Activated T-helper 2 cell treated with anti-CD3 and anti-CD28 coated beads, Interferon-gamma antibody, Interleukin-2, Interleukin-4, amounts not matched to agents 10 μg/mL and 5 μg/mL and 100 μg/mL, durations not matched to agents 14 hours and 24 hours and 36 hours (primary cell): ENCODE measurements at places on chromosomes 5 and 9. TPM values are rescaled to one million over a fixed set of nuclear protein-coding genes. Genes with fewer than 3 reads are reported as not detected.

DNA sequence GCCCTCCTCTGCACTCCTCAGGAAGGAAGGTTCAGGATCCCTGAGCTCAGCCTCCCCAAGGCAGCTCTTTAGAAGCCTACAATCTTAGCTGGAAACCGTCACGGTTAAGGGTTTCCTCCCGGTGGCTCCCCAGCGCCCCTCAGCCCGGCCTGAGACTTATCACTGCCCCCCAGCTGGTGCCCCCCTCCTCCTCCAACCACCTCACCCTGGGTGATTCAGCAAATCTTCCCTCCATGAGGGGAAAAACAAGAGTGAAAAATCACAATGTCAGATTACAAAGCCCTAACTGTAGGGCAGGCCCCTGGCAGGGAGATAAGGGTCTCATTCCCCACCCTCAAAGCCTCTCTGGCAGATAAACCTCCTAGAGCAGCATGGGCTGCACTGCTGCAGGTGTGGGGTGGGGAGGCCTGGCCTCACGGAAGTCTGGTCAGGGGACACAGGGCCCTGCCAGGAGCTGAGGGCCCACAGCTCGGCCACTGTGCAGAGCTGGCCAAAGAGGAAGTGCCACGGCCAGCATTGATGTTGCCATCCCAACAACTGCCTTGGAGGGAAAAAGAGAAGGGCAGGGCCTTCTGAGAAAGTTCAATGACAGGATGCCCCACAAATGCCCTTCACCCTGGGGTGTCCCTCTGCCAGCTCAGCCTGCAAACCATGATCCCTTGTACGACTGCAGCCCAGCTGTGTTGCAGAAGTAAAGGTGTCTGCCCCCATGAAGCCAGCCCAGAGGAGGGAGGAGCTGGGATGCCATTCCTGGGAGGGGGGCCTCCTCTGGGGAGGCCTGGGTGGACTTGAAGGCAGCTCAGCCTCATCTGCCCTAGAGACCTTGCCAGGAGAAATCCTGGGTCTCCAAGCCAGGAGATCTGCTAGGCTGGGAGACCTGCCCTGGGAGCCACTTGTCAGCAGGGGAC, 25.9 kb downstream of the GFI1B start:
- no peaks in the 10 kb centered on the region for H3K36me3 ChIP-seq
- no peak for DNase-seq
- no peak overlapping the region for H3K27ac ChIP-seq
- no peaks in the 10 kb centered on the region for H3K4me1 ChIP-seq

The TARS1 gene
- total RNA-seq = 186 and 187 TPM in 2 replicates

- H3K4me3 ChIP-seq = peak overlapping the region; percentile 52
- peaks cover 86% of the 10 kb centered on the region for H3K4me1 ChIP-seq
- H3K27ac ChIP-seq = peak overlapping the region; percentile 6
- DNase-seq = no peak
- H3K36me3 ChIP-seq = peaks cover 72% of the 10 kb centered on the region
Observed at GRCh38 chr5:68283766-68284165, 68.2 kb downstream of the PIK3R1 start.

GRCh38 chr5:178667101-178667500, 40.3 kb upstream of the CLK4 start:
- H3K36me3 ChIP-seq = no peaks in the 10 kb centered on the region
- no peak overlapping the region for H3K27ac ChIP-seq
- no peak overlapping the region for H3K4me3 ChIP-seq
- no peaks in the 10 kb centered on the region for H3K4me1 ChIP-seq
- DNase-seq = no peak
- H3K27me3 ChIP-seq = no peaks in the 10 kb centered on the region

- no peak overlapping the region for H3K27ac ChIP-seq
- H3K36me3 ChIP-seq = no peaks in the 10 kb centered on the region
- DNase-seq = no peak
- no peak overlapping the region for H3K4me3 ChIP-seq
- H3K27me3 ChIP-seq = no peaks in the 10 kb centered on the region
- no peaks in the 10 kb centered on the region for H3K4me1 ChIP-seq
Observed at GRCh38 chr5:120251898-120252297, 212.2 kb upstream of the PRR16 start.

GRCh38 chr5:136730426-136730825, 365.1 kb upstream of the TRPC7 start:
- H3K4me3 ChIP-seq = no peak overlapping the region
- no peak for DNase-seq
- H3K36me3 ChIP-seq = no peaks in the 10 kb centered on the region
- no peak overlapping the region for H3K27ac ChIP-seq
- H3K27me3 ChIP-seq = no peaks in the 10 kb centered on the region

- H3K36me3 ChIP-seq = no peaks in the 10 kb centered on the region
- no peak for DNase-seq
- no peak overlapping the region for H3K27ac ChIP-seq
- no peaks in the 10 kb centered on the region for H3K4me1 ChIP-seq
- H3K27me3 ChIP-seq = no peaks in the 10 kb centered on the region
Observed at GRCh38 chr9:13878241-13878711, 435.7 kb downstream of the NFIB start.

The CSNK1G3 gene
- total RNA-seq = 37.7 and 38.2 TPM in 2 replicates

The GZMA gene
- 95.1 and 96.9 TPM in 2 replicates for total RNA-seq

- H3K27me3 ChIP-seq = peaks cover 2% of the 10 kb centered on the region
- no peaks in the 10 kb centered on the region for H3K36me3 ChIP-seq
- H3K4me3 ChIP-seq = no peak overlapping the region
- H3K4me1 ChIP-seq = no peaks in the 10 kb centered on the region
- no peak for DNase-seq
Observed at GRCh38 chr9:108761655-108762347, 94.0 kb downstream of the ACTL7B start.

The PTPN3 gene
- 9.2 and 9.4 TPM in 2 replicates for total RNA-seq

- peaks cover 3% of the 10 kb centered on the region for H3K4me1 ChIP-seq
- no peaks in the 10 kb centered on the region for H3K27me3 ChIP-seq
- peaks cover 16% of the 10 kb centered on the region for H3K36me3 ChIP-seq
- H3K27ac ChIP-seq = no peak overlapping the region
- H3K4me3 ChIP-seq = no peak overlapping the region
- DNase-seq = no peak
Observed at GRCh38 chr5:102955488-102955887, 164.4 kb downstream of the GIN1 start.

DNA sequence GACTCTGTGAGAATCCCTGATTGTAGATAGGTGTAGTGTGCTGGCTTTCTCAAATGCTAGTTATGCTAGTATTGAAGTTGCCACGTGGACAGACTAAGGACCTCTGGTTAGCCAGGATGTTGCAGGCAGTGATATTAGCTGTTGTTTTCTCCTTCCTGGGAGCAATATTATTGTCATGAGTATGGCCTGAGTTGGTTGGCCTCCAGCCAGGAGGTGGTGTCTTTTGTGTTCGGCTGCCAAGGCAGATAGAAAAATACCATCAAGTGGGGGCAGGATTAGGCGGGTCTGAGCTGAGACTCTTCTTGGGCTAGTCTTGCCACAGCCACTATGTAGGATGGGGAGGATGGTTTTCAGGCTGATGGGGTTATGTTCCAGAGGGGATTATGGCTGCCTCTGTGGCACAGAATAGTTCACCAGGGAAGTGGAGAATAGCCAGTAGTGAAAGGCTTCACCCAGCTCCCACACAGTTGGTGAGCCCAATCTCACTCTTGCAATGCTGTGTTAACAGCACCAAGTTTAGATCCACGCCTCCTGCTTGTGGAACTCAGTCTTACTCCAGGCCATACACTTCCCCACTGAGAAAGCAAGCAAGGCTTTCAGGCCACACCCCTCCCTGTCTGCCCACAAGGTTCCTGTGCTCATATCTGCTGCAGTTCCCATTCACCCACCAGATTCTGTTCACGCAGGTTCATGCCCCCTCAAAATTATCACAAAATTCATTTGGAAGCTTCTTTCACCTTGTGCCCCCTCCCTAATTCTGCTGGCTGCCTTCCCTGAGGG, 31.2 kb downstream of the GHR start:
- DNase-seq = no peak
- H3K4me1 ChIP-seq = no peaks in the 10 kb centered on the region
- no peaks in the 10 kb centered on the region for H3K36me3 ChIP-seq
- no peaks in the 10 kb centered on the region for H3K27me3 ChIP-seq
- no peak overlapping the region for H3K4me3 ChIP-seq
- no peak overlapping the region for H3K27ac ChIP-seq

- H3K4me3 ChIP-seq = no peak overlapping the region
- DNase-seq = no peak
- no peaks in the 10 kb centered on the region for H3K4me1 ChIP-seq
- no peak overlapping the region for H3K27ac ChIP-seq
Observed at GRCh38 chr9:89051421-89052025, 60.3 kb downstream of the S1PR3 start.

DNA sequence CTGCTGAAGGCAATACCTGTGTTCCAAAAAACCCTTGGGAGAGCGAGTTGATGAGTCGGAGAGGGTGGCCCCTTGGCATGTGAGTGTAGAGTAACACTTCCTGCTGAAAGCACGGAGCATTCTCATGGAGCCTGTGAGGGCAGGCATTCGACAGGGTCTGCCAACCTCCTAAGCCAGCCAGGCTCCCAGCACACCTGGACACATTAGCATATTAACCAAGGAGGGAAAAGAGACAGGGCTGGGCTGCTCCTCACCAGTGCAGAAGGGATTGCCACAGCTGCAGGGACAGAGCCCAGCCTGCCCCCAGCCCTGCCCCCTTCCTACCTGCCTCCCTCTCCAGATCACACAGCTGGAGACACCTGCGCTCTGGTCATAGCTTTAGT, 46.4 kb upstream of the SEMA4D start:
- no peak overlapping the region for H3K27ac ChIP-seq
- H3K4me3 ChIP-seq = no peak overlapping the region
- H3K27me3 ChIP-seq = no peaks in the 10 kb centered on the region
- peaks cover 16% of the 10 kb centered on the region for H3K36me3 ChIP-seq

DNA sequence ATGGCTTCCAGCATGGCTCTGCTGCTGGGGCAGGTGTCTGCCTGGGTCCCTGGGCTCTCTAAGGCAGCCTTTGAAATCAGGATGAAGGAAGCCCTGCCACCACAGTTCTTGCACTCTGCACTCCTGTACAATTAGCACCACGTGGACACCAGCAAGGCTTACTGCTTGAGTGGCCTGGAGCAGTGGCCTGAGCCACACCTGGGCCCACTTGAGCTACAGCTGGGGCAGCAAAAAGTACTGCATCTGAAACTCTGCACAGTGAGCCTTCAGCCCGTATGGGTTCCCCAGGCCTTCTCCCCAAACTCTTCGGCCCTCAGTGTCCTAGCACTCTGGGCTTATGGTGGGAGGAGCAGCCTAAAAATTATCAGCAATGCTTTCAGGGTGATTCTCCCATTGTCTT, 8.0 kb upstream of the INIP start:
- H3K4me3 ChIP-seq = no peak overlapping the region
- no peak for DNase-seq
- peaks cover 3% of the 10 kb centered on the region for H3K27me3 ChIP-seq
- no peak overlapping the region for H3K27ac ChIP-seq
- no peaks in the 10 kb centered on the region for H3K36me3 ChIP-seq

- no peak overlapping the region for H3K4me3 ChIP-seq
- H3K36me3 ChIP-seq = peaks cover 9% of the 10 kb centered on the region
- no peaks in the 10 kb centered on the region for H3K4me1 ChIP-seq
- H3K27me3 ChIP-seq = no peaks in the 10 kb centered on the region
- H3K27ac ChIP-seq = no peak overlapping the region
Observed at GRCh38 chr9:128835246-128836210, 5.9 kb upstream of the SPOUT1 start.

DNA sequence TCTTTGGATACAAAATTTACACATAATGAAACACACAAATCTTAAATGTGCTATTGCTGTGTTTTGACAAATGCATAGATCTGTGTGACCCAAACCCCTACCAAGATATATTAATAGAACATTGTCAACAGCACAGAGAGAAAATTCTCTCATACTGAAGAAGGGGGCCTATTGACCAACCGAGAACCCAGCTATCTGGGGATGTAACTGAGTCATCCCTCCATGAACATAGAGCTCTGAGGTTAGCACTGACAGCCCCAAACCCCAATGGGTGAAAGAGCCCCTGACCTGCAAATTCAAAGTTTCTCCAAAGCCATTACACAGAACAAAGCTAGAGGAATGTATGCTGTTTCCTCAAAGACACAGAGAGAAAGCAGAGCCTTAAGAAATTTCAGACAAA, 180.8 kb downstream of the PAX5 start:
- H3K36me3 ChIP-seq = no peaks in the 10 kb centered on the region
- H3K4me1 ChIP-seq = peaks cover 8% of the 10 kb centered on the region
- no peak overlapping the region for H3K4me3 ChIP-seq
- H3K27ac ChIP-seq = no peak overlapping the region
- H3K27me3 ChIP-seq = peaks cover 4% of the 10 kb centered on the region

GRCh38 chr5:5464036-5464715, 41.7 kb downstream of the ICE1 start:
- no peak overlapping the region for H3K27ac ChIP-seq
- H3K27me3 ChIP-seq = no peaks in the 10 kb centered on the region
- H3K36me3 ChIP-seq = peaks cover 66% of the 10 kb centered on the region
- H3K4me1 ChIP-seq = no peaks in the 10 kb centered on the region
- H3K4me3 ChIP-seq = no peak overlapping the region

The OTP gene
- total RNA-seq = not detected in 2 replicates

The PCDHGB1 gene
- total RNA-seq = 0.16 and 0.48 TPM in 2 replicates
